Right renal pelvis (tissue), 4 donors: ENCODE measurements at places on chromosomes 7 and 10. TPM values are rescaled to one million over a fixed set of nuclear protein-coding genes. Genes with fewer than 3 reads are reported as not detected.

The GJD4 gene
- polyA plus RNA-seq: not detected

The GSTK1 gene
- 192 TPM for polyA plus RNA-seq

The MYO1G gene
- 0.51 TPM for polyA plus RNA-seq

The MDH2 gene
- 198 TPM for polyA plus RNA-seq

The HERC4 gene
- polyA plus RNA-seq: 47.1 TPM
